Muscle of leg (tissue), 16 donors: ENCODE measurements at places on chromosomes 6 and 20. TPM values are rescaled to one million over a fixed set of nuclear protein-coding genes. Genes with fewer than 3 reads are reported as not detected.

Gene PDYN
- polyA plus RNA-seq: not detected

GRCh38 chr6:3816251-3816650 lies 32.9 kb upstream of the FAM50B start:
- DNase-seq: no peak

- peak; percentile 16 for DNase-seq
Observed at GRCh38 chr6:23690453-23691049, 435.5 kb upstream of the NRSN1 start.

Gene KIF6
- polyA plus RNA-seq: 1.4 TPM

DNA sequence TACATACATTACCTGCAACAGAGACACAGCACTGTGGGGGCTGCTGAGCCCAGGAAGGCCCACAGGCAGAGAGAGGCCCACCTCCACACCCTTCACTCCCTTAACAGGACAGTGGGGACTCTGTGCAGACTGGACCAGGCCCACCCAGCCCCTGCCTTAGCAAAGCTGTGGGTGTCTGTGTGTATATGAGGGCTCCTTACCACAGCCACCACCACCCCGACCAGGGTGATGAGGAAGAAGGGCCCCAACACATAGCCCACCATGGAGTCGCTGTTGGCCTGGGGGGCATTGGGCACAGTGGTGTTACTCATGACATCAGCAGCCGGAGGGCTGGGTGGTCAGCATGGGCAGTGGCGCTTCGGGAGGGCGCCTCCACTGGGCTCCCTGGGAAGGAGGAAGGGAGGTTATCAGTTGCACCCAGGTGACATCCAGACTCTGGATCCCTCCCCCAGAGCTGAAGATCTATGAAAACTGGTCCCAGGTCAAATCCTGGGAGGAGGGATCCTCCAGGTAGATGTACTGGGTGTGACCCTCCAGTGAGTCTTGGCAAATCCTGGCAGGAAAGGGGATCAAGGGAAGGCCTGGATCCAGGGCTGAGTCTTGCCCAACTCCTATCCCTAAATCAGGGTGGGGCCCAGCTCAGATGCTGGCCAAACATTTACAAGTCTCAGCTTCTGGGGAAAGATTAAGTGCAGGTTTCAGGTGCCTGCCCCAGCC lies 1.2 kb downstream of the SMIM29 start:
- DNase-seq: no peak

DNA sequence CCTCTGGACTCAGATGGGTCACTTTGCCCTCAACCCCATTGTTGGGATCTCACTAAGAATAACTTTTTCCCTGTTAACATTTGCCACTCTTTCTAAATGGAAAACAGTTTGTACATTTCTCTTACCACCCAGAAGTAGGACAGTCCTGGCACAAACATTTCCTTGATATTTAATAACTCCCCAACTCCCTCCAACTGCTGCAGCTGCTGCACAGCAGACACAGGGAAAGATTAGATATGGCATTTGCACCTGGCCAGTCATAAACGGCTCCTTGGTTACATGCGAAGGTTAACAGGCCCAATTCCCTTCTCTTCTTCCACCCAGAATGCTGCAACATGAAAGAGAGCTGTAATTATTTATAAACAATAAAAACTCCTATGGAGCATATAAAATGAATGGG lies 55.9 kb upstream of the SOX4 start:
- peak; percentile 80 for DNase-seq

GRCh38 chr6:139361211-139361610 lies 13.2 kb downstream of the CITED2 start:
- peak; percentile 48 for DNase-seq

DNA sequence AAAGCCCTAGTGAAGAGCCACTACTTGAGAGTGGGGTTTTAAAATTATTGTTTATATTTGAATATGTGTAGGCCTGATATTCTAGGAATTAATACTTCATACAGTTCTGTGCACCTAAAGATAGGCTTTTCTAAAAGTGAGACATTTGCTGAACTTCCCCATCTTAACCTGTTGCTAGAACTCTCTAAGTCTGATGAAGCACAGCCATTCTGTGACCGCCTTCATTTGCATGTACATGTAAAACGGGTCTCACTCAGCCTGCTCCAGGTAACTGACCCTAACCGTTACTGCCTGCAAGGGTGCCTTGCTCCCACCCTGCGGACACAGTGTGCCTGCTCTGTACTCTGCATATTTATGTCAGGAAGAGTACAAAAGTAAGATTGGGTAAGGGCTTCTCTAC lies 44.3 kb upstream of the IRF4 start:
- DNase-seq: no peak

Gene SUMO4
- polyA plus RNA-seq: 0.19 TPM
